ENCODE measurements at places on chromosomes 12 and 14.

GRCh38 chr14:75368333-75368732 is 59.5 kb upstream of the JDP2 start:
- no peak for DNase-seq

- no peak for DNase-seq
Measured at GRCh38 chr14:87434011-87434410, 559.0 kb downstream of the GALC start.

DNA sequence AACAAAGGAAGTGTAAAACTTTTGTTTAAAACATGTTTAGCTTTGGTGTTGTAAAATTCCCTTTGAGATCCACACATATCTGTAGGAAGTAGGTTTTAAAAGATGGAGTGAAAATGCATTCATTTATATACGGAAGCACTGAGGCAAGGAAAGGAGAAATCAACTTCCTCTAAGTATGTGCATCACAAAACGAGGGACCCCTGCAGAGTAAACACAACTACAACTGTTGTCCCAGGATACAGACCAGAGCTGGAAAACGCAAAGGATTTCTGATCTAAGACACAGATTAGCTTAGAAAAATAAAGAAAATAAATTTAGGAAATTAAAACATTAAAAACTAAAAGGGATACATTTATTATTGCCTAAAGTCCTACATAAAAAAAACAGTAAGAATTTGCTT is 297.6 kb downstream of the MED13L start:
- DNase-seq: no peak

DNA sequence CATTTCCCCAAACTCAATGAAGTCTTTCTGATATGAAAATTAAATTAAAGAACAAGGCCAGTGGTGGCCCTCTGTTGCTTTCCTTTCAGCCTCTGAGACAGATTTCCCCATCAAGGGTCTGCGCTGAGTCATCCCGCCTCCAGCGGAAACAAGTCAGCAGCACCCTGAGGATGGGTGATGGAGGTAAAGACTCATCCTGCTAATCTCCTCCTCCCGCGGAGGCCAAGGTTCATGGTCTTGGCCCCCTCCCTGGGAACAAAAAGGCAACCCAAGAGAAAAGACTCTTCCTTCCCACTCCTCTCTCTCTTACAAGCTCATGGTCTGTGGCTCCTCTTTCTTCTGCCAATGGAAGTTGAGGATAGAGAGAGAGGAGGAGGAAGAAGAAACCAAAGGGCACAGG is 9.0 kb upstream of the NUMB start:
- DNase-seq: no peak

DNA sequence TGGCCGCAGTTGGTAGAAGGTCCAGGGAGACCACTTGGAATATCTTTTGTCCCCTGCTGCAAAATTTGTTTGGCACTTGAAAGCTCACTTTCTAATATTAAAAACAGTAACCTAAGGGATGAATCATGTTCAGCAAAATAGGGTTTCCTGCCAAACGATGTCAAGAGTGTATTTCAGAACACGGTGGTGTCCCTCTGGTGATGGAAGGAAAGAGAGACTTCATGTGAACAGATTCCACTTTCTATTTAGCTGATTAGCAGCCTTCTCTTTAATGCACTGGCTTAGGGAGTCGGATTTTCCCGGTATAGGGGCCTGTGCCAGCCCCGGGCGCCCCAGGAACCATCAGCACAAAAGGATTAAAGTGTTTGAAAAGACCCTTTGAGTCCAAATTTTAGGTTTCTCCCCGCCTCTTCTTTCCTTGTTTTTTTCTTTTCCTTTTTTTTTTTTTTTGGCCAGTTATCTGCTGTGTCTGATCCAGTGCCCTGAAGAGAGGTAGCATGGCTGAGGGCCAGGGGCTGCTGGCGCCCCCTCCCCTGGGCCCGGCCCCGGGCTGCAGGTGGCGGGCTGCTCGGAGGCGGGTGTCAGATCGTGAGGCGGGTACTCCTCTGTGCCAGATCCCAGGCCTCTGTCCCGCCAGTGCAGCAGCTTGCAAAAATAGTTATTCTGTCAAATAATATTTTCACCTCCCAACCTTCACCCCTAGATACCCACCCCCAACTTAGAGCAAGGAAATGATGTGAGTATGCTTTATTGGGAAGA is 88.3 kb downstream of the TESC start:
- no peak for DNase-seq

DNA sequence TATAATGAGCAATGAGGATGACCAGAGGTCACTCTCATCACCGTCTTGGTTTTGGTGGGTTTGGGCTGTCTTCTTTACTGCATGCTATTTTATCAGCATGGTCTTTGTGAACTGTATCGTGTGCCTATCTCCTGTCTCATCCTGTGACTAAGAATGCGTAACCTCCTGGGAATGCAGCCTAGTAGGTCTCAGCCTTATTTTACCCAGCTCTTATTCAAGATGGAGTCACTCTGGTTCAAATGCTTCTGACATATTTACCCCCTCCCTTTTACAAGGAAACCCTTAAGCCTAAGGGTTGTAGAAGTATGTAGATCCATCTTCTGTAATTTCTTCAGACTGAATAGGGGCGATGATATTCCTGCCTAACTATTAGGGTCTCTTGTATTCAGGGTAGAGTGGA is 8.4 kb downstream of the IFI27L1 start:
- no peak for DNase-seq

- DNase-seq: no peak
Measured at GRCh38 chr12:11748903-11749302, 99.4 kb downstream of the ETV6 start.

DNA sequence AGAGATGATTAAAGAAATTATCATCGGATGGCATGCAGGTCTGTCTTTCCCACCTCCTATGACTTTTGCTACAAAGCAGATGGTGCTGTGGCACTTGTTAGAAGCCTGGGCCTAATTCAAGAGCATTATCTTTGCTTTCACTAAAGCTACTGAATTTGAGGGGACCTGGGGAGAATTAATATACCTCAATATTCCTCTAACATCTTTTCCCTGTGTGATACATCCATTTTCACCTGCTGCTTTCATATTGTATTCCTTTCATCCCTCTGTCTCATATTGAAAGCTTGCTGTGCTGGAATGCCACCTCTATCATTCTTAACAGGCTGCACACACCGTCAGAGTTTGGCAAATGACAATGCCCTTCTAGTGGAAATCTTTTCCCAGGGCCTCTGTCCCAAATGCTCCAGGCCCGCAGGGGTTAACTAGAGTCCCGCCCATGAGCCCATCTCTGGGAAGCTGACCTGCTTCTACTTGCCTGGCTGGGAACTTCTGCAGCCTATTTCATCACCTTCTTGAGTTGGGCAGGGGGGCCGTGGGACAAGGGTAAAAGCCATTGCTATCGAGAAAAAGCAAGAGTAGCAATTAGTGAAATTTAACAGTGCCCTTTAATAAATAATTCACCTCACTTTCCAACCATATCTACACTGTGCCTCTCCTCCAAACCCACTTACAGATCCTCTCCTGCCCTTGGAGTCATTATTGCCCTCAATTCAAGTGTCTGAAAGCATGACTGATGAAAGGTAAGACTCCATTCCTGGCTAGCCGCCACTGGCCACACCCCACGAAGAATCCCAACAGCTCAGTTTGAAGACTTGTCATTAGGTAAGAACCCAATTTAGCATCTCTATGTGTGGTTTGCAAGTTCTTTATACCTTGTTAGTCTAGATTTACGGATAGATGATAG is 126.7 kb upstream of the BTG1 start:
- no peak for DNase-seq

GRCh38 chr14:58288106-58288792 is 10.1 kb upstream of the ARID4A start:
- DNase-seq: no peak

DNA sequence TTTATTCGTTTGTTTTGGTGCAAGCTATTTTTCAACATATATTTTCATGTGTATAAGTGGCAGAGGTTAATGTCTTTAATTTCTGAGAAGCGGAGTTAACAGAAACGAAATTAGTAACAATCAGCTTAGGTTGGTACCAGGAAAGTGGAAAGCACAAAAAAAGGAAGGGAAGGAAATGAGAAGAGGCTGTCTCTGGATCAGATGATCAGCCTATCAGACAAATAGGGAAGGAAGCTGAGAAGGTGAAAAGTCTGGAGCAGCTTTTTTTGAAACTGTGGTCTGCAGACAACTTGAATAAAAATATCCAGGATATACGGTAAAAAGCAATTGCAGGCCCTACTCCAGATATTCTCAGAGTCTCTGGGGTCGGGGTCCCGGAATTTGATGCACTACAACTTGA is 265.0 kb downstream of the SSPN start:
- DNase-seq: no peak

GRCh38 chr12:122318607-122319605 is 52.6 kb upstream of the VPS33A start:
- no peak for DNase-seq

DNA sequence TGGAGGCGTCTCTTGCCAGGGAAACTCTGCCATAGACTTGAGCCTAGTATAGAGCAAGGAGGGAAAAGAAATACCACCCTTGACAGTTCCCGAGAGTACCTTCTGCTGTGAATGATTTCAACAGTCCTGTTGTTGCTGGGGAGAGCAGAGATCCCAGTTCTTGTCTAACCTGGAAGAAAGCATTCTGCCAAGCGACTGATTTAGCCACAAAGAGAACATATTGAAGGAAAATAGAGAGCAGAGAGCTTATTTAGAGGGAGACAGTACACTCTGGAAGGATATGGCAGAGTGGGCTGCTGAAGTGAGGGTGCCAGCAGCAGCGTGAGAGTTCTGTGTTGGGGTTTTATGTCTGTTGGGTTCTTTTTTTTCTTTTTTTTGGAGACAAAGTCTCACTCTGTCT is 966.9 kb upstream of the TMEM132C start:
- no peak for DNase-seq

DNA sequence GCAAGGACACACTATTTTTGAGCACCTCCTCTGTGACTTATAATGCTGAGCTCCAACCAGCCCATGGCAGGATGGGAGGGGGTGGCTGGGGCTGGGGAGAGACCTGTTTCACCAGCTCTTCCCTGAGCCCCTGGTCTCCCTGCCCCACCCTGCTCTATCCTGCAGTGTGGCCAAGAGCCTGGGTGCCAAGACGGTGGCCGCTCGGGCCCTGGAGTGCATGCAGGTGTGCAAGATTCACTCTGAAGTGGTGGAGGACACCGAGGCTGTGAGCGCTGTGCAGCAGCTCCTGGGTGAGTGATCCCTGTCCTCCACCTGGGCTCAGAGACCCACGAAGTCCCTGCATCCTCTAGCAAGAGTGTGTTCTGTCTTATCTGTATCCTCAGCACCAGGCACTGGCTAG is 14.4 kb downstream of the SDSL start:
- no peak for DNase-seq

DNA sequence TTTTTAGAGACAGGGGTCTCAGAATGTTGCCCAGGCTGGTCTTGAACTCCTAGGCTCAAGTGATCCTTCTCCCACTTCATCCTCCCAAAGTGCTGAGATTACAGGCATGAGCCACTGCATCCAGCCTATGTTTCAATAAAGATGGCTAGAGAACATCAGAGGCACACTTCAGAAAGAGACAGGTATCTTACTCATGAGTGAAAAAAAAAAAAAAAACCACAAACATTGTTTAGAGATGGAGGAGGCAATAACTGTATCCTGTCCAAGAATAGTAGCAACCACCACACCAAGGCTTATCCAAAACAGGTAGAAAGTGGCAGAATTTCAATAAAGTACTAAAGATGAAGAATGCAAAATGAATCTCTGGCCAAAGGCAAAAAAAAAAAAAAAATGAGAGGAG is 30.3 kb downstream of the EEA1 start:
- no peak for DNase-seq

GRCh38 chr12:117202033-117202432 is 11.8 kb upstream of the FBXO21 start:
- DNase-seq: no peak

GRCh38 chr12:19451196-19451595 is 11.9 kb downstream of the AEBP2 start:
- no peak for DNase-seq

DNA sequence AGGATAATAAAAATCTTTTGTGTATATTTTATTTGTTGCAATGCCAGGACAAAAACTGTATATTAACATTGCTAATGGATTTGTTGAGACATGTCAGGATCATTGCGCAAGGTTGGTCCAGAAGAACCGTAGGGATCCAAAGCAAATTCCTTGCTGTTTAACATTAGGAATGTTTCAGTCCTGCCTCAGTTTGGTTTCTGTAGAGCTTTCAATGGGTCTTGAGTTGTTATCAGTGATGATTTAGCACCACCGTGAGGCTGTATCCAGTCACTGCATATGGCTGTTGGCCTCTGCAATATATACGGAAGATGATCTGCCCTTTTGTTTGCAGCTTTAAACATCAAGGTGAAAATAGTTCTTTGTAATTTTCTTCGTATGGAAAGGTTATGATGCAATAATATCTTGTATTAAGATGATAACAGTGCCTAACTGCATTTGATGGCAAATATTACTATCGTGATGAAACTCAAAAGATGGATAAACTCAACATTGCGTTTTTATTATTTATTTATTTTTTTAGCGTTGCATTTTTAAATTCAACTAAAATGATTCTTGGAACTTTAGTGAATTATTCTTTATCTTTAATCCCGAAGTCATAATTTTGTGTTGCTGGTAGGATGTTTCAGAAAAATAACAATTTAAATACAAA is 231.2 kb downstream of the AKAP6 start:
- DNase-seq: peak; percentile 43

- no peak for DNase-seq
Measured at GRCh38 chr12:63994704-63995103, 150.2 kb downstream of the SRGAP1 start.

DNA sequence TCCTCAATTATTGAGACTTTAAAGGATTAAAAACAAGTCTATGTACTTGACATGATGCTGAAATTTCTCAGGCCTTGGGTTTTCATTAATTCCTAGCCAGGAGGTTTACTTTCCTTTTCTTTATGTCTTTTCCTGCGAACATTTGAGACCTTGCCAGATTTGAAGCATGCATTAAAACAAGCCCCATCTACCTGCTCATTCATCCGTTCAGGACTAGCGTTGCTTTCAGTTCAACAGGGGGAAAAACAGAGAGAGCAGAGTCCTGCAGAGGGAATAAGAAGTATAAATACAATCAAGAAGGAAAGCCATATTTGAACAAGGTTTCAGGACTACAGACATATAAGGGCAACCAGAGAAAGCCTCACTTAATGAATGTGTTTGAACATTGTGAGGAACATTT is 542.4 kb downstream of the DIO2 start:
- DNase-seq: no peak

DNA sequence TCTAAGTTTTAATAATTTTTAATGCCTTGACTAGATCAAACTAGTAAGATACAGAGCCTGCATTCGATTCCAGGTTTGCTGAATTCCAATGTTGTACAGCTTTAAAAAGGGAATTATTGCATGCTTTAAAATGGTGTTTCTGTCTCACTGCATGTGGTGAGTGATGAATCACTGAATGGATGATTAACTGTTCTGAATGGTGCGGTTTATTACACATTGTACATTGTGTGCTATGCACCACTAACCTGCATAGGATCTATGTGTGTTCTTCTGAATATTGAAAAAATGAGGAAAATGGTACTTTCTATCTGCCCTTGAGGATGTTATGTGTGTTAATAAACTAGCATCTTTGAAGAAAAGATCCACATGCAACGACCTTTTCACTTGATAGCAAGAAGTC is 231.7 kb downstream of the NRXN3 start:
- DNase-seq: no peak

- no peak for DNase-seq
Measured at GRCh38 chr12:38823738-38824137, 81.7 kb downstream of the CPNE8 start.

GRCh38 chr12:40331886-40332285 is 107.1 kb downstream of the LRRK2 start:
- DNase-seq: no peak
